ENCODE measurements at places on chromosomes 11 and 22.

DNA sequence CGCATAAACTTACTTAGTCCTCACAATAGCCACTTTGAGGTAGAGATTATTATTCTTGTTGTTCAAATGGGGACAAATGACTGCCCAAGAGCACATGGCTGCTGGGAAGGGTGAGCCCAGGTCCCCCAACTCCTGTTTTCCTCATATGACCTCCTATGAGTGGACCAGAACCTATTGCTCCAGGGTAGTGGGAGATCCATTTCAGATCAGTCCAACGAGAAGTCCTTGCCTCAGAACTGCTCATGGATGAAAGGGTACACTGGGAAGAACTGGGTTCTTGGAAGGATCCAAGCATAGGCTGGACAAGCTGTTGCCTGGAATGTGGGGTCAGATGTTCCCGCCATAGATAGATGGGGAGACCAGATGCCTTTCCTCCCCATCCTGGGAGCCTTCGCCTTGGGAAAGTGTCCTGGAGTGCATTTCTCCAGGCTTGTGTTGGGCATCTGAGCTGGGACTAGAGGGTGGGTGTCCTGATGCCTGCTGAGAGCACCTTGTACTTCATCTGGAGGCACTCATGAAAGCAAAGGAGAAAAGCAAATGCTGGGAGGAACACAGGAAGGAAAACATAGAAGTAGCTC is 146.3 kb upstream of the B3GAT1 start:
- no peak for DNase-seq

DNA sequence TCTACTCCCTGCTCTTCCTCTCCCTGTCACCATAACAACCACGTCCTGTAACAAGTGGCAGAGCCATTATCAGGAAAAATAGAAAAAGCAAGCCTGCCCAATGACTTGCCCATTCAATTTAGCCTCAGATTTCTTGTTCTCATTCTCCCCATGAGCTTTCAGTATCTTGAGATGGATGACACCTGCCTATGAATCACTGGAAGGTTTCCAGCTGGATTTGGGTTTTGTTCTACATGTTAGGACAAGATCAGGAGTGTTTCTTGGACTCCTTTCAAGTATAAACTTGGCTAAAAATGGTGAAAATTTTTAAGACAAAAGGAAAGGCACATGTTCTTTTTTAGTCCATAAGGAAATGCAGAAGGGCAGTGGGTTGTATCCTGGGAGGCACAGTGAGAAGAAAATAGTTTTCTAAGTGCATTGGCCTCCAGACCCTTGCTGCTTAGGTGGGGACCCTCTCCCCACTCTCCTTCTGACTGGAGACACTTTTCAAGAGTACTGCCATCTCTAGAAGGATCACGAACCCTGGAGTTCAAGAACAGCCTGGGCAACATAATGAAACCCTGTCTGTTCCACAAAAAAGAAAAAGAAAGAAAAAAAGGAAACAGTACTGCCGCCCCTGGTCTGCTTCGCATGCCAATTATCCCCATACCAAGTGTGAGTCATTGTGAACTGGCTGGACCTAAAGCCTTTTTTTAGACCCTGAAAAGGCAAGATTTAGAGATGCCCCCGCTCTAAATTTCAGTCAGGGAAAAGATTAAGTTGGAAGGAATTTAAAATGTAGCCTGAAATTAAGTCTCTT is 51.0 kb downstream of the MTNR1B start:
- peak; percentile 93 for DNase-seq

GRCh38 chr11:18700375-18700774 is 1.8 kb downstream of the TMEM86A start:
- no peak for DNase-seq

DNA sequence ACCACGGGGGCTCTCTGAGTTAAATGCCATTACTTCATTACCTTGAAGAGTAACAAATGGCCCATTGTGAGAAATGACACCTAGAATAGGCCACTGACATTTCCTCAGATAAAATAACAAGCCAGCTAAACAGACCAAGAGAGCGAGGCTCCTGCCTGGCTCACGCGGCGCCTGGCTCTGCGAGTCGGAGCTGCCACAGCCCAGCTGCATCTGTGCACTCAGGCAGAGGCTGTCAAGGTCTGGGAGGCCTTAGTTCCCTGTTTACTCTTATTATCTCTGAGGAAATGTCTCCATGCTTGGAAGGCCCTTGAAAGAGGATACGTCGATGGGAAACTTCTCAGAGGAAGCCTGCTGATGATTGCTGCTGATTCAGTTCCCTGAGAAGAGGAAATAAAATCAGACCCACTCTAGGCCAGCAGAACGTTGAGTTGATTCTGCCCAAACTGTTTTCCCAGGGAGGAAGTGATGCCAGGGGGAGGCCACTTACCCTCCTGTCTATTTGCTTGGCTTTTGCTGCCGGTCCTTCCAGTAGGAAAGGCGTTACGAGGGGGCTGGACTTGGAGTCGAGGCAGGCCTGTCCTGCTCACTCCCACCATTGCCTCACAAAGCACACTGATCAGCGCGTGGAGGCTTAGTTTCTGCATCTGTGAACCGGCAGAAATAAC is 208.8 kb downstream of the TBC1D22A start:
- no peak for DNase-seq

GRCh38 chr11:44788536-44789261 is 61.9 kb downstream of the TSPAN18 start:
- DNase-seq, result no peak

DNA sequence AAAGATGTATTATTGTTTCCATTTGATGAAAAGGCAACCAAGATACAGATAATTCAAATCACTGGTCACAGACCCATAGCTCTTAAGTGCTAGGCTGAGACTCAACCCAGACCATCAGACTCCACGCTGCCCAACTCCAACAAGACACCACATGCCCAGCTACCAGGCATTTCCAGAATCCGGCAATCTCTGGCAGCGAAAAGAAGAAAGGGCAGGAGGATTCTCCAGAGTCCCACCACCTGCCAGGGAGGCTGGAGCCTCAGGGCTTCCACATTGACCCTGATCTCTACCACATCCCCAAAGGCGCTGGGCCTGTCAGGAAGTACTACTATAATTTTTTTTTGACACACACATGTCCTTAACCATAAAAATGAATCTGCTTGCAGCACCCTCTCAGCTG is 61.4 kb upstream of the ARFGAP3 start:
- no peak for DNase-seq

DNA sequence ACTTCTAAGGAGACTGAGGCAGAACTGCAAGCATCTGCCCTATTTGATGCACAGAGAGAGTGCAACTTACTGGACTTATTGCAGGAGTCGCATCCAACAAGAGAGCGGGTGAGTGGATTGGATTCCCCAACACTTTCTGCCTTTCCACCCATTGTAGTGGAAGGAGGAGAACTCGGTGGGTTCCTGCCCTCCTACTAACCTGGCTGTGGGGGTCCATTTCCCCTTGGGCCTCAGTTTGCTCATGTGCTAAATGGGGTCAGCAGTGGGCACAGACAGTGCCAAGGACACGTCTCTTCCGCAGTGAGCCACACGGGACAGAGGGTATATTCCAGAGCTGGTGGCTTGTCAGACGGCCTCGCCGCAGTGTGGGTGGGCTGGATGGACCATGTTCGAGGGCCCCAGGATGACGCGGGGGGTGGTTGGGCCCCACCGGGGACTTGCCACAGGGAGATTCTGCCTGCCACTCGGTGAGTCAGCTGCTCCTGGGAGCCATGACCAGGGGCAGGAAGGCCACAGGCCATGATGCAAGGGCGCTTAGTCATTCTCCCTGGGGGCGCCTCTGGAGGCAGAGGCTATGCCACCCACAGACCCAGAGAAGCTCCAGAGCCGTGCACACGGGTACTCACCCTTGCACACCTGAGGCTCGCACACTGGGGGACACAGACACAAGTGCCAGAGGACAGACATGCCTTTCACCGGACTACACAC is 8.2 kb downstream of the ALX4 start:
- peak; percentile 78 for DNase-seq

DNA sequence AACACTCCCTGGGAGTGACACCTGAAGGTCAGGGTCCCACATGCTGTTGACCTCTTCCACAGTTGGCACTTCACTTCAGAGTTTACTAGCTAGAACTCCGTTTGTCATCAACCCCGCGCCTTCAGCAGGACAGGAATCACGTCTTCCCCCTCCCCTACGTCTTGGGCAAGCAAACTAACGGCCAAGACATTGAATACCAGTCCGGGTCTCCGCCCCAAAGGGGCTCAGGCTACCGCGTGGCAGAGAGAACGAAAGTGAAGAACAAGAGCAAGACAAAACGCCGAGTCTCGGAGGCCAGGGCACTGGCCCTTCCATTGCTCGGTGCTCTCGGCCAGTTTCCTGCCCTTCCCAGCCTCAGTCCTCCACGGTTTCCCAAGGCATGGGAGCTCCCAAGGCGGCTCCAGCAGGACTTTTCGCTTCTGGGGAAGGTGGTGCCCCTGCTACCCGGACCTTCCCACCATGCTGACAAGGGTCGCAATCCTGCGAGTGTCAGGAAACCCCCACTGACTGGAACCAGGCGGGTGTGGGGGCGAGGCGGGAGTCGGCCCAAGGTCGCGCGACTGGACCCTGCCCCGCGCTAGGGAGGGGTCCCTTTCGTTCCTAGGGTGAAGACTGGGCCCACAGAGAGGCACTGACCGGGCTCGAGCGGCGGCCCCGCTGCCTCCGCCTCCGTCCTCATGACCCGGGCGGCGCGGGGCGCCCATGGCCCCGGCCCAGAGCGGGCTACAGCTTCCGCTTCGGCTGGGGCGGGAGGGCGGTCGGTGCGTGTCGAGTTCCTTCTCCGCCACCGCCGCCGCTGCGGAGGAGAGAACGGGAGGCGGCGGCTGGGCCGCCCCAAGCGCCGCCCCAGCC is at the start of gene GUCD1:
TSS of gene GUCD1 (minus strand) at position 826 of the 852 bp plus-strand sequence. CDS start at position 679, 147 bp downstream.
- DNase-seq, result peak; percentile 47

DNA sequence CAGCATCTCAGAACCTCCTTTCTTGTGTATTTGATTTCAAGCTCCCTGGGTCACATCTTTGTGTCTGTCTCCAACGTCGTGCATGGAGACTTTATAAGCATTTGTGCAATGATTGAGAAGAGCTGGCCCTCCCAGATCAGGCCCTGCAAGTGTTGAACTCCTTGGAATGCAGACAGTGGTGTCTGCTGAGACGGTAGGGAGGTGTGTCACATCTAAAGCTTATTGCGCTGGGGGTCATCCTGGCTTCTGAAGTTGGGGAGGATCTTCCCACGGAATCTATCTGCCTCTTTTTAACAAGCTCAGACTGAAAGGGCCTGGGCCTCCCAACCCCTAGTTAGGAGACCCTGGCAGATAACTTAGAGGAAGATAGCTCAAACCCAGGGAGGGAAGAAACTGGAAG is 6.7 kb downstream of the APLNR start:
- no peak for DNase-seq

GRCh38 chr22:38989466-38989865 is 7.3 kb downstream of the APOBEC3B start:
- DNase-seq, result no peak

DNA sequence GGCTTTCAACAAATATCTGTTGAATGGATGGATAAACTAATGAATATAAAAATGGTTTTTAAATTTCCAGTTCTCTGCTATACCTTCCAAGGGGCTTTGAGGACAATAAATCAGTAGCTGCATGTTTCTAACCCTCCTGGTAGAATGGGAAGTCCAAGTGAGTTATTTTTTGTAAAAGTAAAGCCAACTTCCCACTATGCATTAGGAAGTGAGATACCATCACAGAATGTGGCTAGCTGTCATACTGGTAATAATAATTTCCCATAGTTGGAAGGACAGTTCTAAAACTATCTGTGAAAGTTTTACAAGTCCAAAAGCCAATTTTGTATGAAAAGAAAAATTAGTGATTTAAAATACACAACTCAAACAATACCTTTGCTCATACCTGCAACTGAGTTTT is 50.0 kb downstream of the TMEM123 start:
- DNase-seq, result no peak

DNA sequence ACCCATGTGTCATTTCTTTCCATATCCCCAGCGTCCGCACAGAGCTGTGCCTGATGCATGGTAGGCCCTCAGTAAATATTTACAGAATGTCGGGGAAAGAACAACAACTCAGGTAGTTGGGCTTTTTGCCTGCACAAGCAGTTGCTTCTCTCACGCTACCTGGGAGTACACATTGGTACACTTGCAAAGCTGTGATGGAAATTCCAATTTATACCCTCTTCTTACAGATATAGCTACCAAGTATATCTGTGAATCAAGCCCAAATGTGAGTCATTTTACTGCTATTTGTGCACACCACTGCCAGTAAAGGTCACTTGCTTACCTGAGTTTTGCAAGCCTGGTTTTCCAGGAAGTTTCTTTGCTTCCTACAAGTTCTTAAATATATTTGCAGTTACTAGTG is 333.0 kb upstream of the NARS2 start:
- DNase-seq, result no peak

DNA sequence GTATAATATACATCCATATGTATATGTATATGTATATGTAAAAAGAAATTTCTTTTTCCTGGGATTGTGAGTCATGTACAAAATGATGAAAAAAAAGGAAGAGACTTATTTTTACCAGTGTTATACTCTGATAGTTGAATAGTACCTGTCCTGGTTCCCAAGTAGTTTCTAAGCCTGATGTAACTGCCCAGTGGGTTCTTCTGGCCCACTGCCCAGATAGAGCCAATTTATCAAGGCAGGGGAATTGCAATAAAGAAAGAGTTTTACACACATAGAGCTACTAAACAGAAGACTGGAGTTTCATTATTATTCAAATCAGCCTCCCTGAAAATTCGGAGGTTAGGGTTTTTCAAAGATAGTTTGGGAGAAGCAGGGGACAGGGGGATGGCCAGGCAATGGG is 29.1 kb upstream of the NARS2 start:
- DNase-seq, result no peak

GRCh38 chr11:69934861-69935494 is 115.8 kb upstream of the FGF3 start:
- DNase-seq, result no peak

- DNase-seq, result no peak
Observed at GRCh38 chr11:35917676-35918075, 26.2 kb upstream of the LDLRAD3 start.

- DNase-seq, result peak; percentile 77
Observed at GRCh38 chr11:46914363-46914762, 4.0 kb downstream of the LRP4 start.

DNA sequence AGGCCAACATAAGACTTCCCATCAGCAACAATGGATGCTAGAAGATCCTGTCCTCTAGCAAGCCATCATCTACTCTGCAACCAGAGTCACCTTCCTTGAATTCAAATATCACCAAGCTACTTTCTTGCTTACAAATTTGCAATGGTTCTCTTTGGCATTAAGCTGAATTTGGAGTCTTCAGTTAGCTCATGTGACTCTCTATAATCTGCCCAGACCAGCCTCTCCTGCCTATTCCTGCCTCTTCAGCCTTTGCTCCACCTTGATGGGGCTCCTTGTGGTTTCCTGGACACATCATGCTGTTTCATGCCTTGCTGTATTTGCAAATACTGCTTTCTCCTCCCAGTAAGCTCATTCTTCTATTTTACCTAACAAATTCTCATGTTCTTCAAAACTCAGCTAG is 82.3 kb downstream of the RASSF10 start:
- DNase-seq, result no peak

GRCh38 chr11:86256608-86257007 is 12.1 kb downstream of the EED start:
- no peak for DNase-seq

- no peak for DNase-seq
Observed at GRCh38 chr11:35146074-35146521, 7.1 kb downstream of the CD44 start.

Measured in fibroblast of mammary gland (primary cell).